Caco-2 (cell line): ENCODE measurements at places on chromosomes 1 and 21. TPM values are rescaled to one million over a fixed set of nuclear protein-coding genes. Genes with fewer than 3 reads are reported as not detected.

Gene OR6N1
- not detected in 2 replicates for total RNA-seq

DNA sequence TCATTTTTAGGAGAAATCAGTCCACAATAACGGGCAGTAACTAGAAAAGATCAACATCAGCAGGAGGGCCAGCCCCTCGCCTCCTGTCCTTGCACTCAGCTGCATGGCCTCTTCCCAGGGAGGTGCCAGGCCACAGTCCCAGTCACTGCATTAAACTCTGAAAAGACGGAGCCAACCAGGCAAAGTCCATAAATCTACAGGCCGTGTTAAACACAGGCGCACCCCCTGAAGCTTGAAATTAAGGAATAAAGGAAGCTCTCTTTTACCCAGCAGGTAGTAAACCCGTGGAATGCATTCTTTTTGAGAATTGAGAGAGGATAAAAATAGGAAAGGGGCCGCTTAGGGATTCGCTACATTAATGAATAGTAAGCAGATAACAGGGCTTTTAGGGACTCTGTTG lies 18.4 kb downstream of the H6PD start:
- H3K27ac ChIP-seq, result peak overlapping the region; percentile 44
- H3K27me3 ChIP-seq, result no peaks in the 10 kb centered on the region
- no peak for DNase-seq

Gene HAO2
- total RNA-seq, result 0.27 and 0.39 TPM in 2 replicates

DNA sequence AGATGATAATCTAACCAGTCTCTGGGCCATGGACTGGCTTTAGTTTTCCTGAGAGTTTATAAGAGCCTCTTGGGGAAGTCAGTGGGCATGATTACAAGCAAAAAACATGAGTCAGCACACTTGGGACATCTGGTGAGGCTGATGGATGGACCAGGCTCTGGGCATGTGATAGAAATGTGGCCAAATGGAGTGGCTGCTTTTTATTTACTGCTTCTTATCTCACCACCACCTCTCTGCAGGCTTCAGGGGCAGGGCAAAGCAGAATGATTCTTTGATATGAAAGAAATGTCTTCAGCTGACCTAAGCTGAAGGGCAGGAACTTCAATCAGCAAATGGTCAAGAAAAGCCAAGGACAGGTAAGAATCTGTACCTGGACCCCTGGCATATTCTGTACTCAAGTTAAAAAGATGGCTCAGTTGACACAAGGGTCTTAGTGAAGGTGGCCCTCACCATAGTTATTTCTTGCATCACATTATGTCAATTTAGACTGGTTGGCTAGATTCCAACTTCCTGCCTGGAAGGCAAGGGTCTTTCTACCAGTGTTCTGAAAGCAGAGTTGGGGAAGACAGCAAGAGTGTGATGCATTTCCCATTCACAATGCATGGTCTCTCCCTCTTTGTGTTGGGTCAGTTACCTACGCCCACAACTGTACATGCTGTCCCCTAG lies 162.8 kb downstream of the FASLG start:
- H3K4me1 ChIP-seq, result peaks cover 7% of the 10 kb centered on the region
- DNase-seq, result no peak
- no peaks in the 10 kb centered on the region for H3K36me3 ChIP-seq
- H3K27me3 ChIP-seq, result no peaks in the 10 kb centered on the region
- no peak overlapping the region for H3K27ac ChIP-seq

Gene GBP5
- not detected in 2 replicates for total RNA-seq

- H3K36me3 ChIP-seq, result no peaks in the 10 kb centered on the region
- H3K27me3 ChIP-seq, result no peaks in the 10 kb centered on the region
- peak overlapping the region; percentile 50 for H3K27ac ChIP-seq
Observed at GRCh38 chr1:64986903-64987871, 20.8 kb upstream of the JAK1 start.

Gene PROK1
- not detected in 2 replicates for total RNA-seq

- H3K27me3 ChIP-seq, result no peaks in the 10 kb centered on the region
- no peak overlapping the region for H3K27ac ChIP-seq
- DNase-seq, result no peak
- H3K36me3 ChIP-seq, result no peaks in the 10 kb centered on the region
- no peak overlapping the region for H3K4me3 ChIP-seq
Observed at GRCh38 chr1:70427976-70428375, 16.9 kb downstream of the CTH start.

DNA sequence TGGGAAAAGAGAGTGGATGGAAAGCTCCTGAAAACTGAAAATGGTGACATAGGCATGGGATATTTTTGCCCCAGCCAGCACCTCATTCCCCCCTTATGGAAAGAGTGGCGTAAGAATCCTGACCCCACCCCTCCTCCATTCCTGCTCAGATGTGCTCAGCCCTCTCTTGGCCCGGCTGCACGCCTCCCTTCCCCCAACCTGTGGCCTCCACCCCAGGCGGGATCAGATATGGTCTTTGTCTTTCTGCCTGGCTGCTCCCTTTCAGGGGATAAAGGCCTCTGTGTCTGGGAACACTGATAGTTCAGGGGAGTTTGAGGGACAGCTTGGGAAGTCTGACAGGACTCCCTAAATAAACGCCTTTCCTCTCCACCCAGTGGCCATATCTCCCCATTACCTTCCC lies 49.8 kb downstream of the KIRREL1 start:
- DNase-seq, result no peak
- peaks cover 14% of the 10 kb centered on the region for H3K4me1 ChIP-seq
- no peaks in the 10 kb centered on the region for H3K27me3 ChIP-seq
- no peaks in the 10 kb centered on the region for H3K36me3 ChIP-seq
- no peak overlapping the region for H3K4me3 ChIP-seq
- H3K27ac ChIP-seq, result no peak overlapping the region

GRCh38 chr1:218347723-218348627 lies 2.8 kb downstream of the TGFB2 start:
- peaks cover 14% of the 10 kb centered on the region for H3K4me1 ChIP-seq
- peak overlapping the region; percentile 81 for H3K4me3 ChIP-seq
- H3K27ac ChIP-seq, result no peak overlapping the region
- H3K36me3 ChIP-seq, result no peaks in the 10 kb centered on the region
